ENCODE measurements at places on chromosomes 5 and 9.

DNA sequence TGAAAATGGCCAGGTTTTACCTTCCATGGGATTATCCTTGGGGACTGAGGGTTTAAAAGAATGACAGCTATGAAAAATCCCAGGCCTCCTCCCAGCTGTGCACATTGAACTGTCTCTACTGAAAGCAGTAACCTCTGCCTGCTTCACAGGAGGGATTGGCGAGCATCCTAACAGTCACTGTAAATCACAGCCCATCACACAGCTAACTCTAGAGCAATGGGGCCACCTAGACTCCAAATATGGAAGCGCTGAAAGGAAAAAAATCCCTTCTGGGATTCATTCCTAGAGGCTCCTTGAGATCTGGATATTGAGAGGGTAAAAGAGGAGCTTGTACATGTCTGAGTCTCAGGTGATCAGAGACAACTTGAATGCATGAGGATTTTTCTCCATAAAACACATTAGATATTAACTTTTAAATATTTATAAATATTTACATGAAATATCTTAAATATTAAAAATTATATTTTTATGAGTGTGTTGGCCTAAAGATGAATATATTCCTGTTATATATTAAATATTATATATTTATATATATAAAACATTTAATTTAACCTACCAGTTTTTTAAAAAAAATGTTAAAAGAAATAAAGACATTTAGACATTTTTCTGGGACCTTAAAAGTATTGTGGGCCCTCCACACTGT is 133.8 kb upstream of the SLC24A2 start:
- peak; percentile 87 for DNase-seq

DNA sequence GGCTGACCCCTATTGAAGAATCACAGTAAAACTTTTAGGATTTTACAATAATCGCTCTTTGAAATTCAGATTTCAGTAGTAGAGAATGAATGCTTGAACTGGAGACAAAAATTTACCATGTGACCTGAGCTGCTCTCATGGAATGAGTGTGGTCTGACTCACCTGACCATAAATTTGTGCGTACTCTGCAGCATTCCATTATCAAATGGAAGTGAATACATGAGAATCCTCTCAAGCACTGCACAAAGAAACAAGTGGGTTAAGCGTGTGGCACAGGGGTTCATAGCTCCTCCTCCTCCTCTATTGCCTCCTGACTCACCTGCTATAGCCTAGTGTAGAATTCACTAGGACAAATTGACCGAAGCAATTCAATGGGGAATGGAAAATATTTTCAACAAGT is 269.8 kb upstream of the CDH9 start:
- DNase-seq: no peak

- peak; percentile 53 for DNase-seq
Measured at GRCh38 chr9:112520656-112521055, 34.0 kb downstream of the KIAA1958 start.

GRCh38 chr5:82912462-82912861 is 164.7 kb downstream of the TMEM167A start:
- DNase-seq: no peak

DNA sequence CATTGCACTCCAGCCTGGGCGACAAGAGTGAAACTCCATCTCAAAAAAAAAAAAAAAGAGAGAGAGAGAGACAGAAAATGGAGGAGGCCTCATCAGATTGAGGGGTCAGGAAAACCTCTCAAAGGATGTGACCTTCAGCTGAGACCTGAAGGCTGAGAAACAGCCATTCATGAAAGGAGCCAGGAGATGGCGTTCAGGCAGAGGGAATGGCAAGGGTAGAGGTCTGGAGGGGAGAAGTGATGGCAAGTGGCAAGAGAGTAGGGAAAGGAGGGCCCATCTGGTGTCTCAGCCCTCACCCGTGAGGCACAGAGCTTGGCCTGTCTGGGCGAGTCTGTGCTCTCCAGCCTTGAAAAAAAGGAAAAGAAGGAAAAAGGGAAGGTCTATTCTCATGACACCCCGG is 17.0 kb downstream of the CAMK2A start:
- DNase-seq: peak; percentile 57

DNA sequence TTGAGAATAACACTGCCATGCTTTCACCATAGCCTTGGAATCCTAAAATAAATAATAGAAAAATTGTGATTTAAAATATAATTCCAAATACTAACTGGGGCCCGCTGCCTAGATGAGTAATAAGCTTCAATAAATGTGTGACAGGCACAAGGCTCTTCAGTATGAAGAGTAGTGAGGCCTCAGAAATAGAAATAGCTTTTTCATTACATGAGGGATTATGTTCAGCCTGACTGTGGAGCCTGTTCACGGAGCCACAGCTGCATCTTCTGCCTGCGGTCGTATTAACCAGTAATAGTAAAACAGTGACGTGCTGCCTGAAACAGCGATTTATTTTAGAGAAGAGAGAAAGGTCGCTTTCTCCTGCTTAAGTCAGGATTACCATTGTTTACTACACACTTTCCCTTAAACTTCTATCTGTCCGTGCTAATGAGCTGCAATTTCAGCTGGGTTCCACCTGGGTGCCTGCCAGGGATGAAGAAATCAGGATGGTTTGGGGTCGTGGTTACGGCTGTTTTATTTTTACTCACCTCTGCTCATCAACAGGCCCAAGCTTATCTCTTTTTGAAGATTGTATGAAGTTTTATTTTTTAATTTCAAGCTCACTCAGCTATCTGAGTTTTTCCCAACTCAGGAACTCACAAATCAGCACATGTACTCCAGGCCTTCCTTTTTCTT is 284.9 kb upstream of the WWC1 start:
- peak; percentile 19 for DNase-seq

- no peak for DNase-seq
Measured at GRCh38 chr5:26569241-26569928, 469.0 kb downstream of the CDH9 start.

GRCh38 chr9:19028835-19029451 is 4.1 kb downstream of the SAXO1 start:
- peak; percentile 88 for DNase-seq

GRCh38 chr5:118439831-118440230 is 548.5 kb downstream of the DTWD2 start:
- DNase-seq: no peak

DNA sequence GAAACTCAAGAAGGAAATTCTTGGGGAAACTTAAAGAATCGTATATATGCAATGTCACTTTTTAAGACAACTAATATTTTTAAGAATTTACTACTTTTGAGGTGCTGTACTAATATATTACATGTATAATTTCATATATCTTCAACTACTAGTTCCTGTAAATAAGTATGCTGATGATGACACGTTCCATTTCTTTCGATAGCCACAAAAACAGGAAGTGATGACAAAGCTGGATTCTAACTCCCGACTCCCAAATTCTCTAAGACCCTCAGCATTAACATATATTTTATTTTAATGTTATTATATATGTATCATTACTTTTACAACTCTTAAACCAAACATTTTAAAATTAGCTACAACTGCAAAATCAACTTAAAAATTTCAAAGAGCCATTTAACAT is 74.8 kb downstream of the STK32A start:
- no peak for DNase-seq

GRCh38 chr5:176438959-176439757 is 9.0 kb upstream of the FAF2 start:
- no peak for DNase-seq

DNA sequence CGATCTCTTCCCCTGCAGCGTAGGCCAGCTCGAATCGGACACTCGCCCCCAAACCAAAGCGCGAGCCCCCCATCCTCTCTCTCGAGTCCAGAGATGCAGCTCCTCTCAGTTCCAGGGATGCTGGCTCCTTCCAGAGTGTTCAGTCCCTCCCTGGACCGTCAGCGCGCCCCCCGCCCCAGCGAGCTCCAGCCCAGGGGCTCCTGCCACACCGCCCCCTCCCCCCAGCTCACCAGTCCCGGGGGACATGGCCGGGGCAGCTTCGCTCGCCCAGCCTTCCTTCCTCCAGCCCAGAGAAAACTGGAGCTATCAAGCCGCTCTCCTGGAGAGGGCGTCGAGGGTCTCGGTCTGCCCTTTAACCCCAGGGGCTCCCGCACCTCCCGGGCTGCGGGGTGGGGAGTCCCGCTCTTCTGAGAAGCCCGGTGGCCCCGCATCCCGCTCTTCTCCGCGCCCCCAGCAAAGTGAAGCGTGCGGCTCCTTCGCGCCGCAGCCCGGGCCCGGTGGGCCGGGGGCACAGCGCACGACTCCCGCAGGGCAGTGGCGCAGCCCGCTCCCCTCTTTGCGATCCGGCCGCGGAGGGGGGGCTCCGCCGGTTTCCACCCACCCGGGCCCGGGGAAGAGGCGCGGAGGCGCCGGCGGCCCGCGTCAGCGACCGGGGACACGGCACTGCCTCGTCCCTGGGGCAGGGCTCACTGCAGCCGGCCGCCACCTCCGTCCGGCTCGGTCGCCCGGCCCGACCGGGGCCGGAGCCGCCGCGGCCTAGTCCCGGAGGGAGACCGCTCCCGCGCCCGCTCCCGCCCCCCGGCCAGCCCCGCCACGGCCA is 587 bp downstream of the MIER3 start:
- DNase-seq: peak; percentile 52

- no peak for DNase-seq
Measured at GRCh38 chr5:1557114-1557873, 33.5 kb upstream of the LPCAT1 start.

DNA sequence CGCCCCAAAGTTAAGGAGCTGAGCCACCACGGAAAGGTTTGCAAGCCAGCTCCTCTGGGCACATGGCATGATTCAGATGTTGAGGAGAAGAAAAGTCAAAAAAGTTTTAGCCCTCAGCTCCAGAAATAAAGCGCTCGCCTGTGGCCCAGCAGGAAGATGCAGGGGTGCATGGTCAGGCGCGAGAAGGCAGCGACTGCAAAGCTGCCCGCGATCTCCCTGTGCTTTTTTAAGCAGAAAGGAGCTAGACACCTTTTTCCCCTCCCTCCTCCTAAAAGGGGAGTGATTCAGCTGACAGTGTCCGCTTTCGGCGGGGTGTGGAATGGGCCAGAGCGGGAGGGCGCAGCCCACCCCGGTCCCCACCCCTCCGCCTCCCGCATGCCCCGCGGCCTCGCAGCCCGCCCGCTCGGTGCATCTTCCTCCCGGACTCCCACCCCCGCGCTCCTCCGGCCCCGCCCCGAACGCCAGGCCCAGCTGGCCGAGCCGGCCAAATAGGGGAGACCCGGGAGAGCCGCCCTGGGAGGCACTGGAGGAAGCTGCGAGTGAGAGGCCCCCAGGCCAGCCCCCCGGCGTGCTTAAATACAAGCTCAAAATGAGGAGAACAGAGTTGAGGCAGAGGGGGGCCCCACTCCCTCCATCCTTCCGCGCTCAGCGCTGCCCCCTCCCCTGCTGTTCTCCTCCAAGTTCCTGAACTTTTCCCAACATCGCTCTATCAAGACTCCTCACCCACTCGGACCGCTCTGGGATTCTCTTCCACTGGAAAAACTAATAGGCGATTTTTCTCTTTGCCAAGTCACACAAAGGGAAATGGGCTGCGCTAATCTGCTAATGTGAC is at the start of gene ADAMTS12:
TSS of gene ADAMTS12 (minus strand) at position 203 of the 832 bp plus-strand sequence. CDS start at position 69, 134 bp downstream.
- peak; percentile 78 for DNase-seq

DNA sequence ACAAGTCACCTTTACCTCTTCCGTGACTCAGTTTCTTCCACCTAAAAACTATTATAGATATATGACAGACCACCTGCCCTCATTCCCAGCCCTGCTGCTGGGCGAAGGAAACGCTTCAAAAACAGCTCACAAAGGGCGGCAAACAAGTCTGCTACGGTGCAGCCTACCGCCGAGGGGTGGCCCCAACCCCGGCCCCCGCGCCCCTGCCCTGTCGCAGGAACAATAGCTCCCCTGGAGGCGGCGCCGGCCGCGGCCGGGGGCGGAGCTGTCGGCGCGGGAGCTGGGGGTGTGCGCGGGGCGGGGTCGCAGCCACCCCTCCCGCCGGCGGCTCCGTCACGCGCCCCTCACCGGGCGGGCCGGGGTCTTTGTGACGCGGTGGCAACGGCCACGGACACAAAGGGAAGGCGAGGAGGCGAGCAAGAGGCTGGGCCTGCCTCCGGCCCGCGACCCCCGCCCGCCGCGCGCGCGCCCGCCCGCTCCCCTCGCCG is at the start of gene TMEFF1:
TSS of gene TMEFF1 (plus strand) at position 362 of the 488 bp plus-strand sequence. CDS start 396 bp downstream, outside the sequence.
- peak; percentile 81 for DNase-seq

- peak; percentile 10 for DNase-seq
Measured at GRCh38 chr5:61496860-61497259, 164.8 kb downstream of the ZSWIM6 start.

DNA sequence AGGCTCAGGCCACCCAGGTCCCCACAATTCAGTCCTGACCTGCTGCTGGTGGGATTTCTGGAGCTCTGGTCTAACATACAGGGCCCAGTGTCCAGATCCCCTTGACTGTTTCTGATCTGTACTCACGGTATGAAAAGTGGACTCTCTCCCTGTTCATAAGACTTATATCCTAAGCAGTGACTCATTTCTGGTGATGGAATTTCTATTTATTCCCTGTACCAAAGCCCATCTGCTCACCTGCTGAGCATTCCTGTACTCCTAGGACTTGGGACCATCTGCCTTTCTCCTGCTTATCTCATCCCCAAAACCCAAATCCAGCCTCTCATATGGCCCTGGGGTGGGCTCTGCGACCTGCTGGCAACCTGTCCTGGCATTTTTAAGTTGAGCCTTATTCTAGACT is 86.6 kb downstream of the APBA1 start:
- no peak for DNase-seq

- DNase-seq: no peak
Measured at GRCh38 chr9:95750725-95751519, 124.6 kb upstream of the ERCC6L2 start.

DNA sequence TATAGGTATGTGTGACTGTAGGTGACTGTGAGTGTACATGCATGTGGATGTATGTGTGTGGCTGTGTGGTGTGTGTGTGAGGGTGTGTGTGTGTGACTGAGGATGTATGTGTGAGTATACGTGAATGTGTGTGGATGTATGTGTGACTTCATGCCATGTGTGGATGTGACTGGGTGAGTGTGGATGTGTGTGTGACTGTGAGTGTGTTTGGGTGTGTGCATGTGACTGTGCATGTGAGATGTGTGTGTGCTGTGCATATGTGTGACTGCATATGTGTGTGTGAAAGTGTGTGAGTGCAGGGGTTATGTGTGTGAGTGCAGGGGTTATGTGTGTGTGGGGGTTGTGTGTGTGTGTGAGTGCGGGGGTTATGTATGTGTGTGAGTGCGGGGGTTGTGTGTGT is 42.3 kb downstream of the RXRA start:
- no peak for DNase-seq

- DNase-seq: no peak
Measured at GRCh38 chr9:9498128-9498527, 1114.7 kb downstream of the PTPRD start.

- DNase-seq: no peak
Measured at GRCh38 chr9:73093740-73094379, 57.8 kb upstream of the ANXA1 start.

- no peak for DNase-seq
Measured at GRCh38 chr5:153794327-153794726, 244.4 kb downstream of the FAM114A2 start.

GRCh38 chr5:169411786-169412430 is 111.0 kb upstream of the SLIT3 start:
- no peak for DNase-seq
